ENCODE measurements at places on chromosomes 2 and 18. TPM values are rescaled to one million over a fixed set of nuclear protein-coding genes. Genes with fewer than 3 reads are reported as not detected.

The CACNB4 gene
- total RNA-seq = 1.5 TPM

The MARCO gene
- not detected for total RNA-seq

The TMEFF2 gene
- 0.10 TPM for total RNA-seq

The SMYD1 gene
- total RNA-seq = not detected

The ACTR3 gene
- 284 TPM for total RNA-seq

The COLEC12 gene
- total RNA-seq = 157 TPM

The KLHL14 gene
- total RNA-seq = 1.3 TPM

DNA sequence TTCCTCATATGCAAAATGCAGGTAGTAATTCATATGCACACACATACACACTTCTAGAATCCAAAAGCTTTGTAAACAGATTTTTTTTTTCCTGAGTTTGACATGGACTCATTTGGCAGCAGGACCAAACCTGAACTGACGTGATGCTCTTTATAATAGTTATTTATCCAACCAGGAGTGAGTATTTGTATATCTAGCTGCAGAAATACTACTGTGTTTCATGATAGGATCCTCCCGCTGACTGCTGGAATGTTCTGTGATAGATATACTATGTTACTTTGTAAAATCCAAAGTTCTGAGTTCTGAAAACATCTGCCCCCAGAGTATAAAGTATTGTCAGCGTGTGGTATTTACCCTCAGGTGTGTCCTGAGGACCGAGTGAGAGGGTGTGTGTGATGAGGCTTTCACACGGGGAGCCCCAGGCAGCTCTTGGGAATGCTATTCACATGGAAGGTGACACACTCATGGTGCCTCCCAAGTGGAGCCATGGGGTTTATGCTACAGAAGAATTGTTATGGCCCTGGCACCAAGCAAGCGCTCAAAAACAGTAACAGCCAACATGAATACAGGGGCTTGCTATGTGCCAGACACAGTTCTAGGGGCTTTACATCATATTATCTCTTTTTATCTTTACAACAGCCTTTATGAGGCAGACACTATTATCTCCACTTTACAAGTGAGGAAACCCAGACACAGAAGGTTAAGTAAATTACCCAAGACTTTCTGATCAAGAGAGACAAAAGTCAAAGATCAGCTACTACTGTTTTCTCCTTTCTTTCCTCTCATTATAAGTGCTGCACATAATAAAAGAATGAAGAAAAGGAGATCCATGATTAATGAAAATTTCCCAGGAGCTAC lies 16.7 kb upstream of the TXNDC2 start:
- H3K27ac ChIP-seq = no peak overlapping the region
- peaks cover 29% of the 10 kb centered on the region for H3K4me1 ChIP-seq
- no peak for DNase-seq

GRCh38 chr2:55490554-55490953 lies 29.0 kb upstream of the CFAP36 start:
- no peak overlapping the region for H3K27ac ChIP-seq
- no peak for DNase-seq
- no peaks in the 10 kb centered on the region for H3K36me3 ChIP-seq

GRCh38 chr2:177589186-177589585 lies 196.6 kb downstream of the AGPS start:
- H3K36me3 ChIP-seq = peaks cover 3% of the 10 kb centered on the region
- no peak overlapping the region for H3K27ac ChIP-seq
- no peak for DNase-seq

GRCh38 chr2:217853301-217853881 lies 149.4 kb downstream of the TNS1 start:
- H3K27me3 ChIP-seq = peaks cover 6% of the 10 kb centered on the region
- H3K27ac ChIP-seq = peak overlapping the region; percentile 8
- no peak for DNase-seq
- H3K36me3 ChIP-seq = peaks cover 30% of the 10 kb centered on the region
- peaks cover 18% of the 10 kb centered on the region for H3K4me1 ChIP-seq

DNA sequence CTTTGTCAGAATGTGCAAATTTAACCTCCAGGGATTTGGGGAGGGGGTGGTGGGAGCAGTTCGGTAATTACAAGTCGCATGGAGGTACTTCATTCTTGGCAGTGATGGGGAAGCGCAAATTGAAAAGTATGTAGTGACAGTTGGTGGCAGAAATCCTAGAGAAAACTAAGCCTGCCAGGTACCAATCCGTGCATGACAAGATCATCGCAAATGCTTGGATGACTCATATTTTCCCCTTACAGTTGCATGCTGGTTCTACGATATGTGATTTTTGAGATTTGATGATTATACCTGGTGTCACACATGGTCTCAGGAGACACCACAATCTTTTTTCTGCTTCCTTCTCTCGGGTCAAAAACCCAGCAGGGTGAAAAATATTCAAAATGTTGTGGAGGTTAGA lies 479.7 kb upstream of the ID2 start:
- no peak for DNase-seq
- no peak overlapping the region for H3K4me3 ChIP-seq
- H3K36me3 ChIP-seq = no peaks in the 10 kb centered on the region

GRCh38 chr2:38572167-38572566 lies 30.6 kb downstream of the HNRNPLL start:
- no peak overlapping the region for H3K4me3 ChIP-seq
- no peaks in the 10 kb centered on the region for H3K27me3 ChIP-seq
- no peak for DNase-seq
- peaks cover 7% of the 10 kb centered on the region for H3K36me3 ChIP-seq

DNA sequence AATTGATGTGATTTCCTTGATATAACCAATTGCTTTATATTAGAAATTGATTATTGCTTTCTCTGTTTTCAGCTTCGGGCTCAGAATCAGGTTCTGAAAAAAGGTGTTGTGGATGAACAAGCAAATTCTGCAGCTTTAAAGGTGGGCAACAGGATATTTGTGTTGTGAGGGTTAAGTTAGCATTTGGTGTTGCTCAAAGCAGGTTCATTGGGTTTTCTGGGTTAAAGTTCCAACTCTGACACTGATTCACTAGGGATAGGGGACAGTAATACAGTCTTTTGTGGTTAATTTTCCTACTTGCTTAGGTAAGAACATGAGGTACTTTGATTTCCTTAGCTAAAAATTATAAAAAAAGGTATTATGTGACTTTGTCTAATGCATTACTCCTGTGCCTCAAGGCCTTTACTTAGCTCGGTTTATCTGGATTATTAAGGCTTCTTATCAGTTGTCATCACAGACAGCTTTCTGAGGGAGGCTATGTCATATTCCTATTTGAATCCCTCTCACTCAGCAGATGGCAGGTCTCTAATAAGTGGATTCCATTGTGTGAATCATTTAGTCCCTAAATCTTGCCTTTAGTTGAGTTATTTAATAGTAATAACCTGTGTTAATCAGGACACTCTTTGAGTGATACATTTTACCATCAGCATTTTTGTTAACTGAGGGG lies 78.9 kb upstream of the STON1 start:
- H3K4me1 ChIP-seq = no peaks in the 10 kb centered on the region
- peaks cover 3% of the 10 kb centered on the region for H3K36me3 ChIP-seq
- H3K27me3 ChIP-seq = no peaks in the 10 kb centered on the region
- no peak overlapping the region for H3K4me3 ChIP-seq
- DNase-seq = no peak
- H3K27ac ChIP-seq = no peak overlapping the region

DNA sequence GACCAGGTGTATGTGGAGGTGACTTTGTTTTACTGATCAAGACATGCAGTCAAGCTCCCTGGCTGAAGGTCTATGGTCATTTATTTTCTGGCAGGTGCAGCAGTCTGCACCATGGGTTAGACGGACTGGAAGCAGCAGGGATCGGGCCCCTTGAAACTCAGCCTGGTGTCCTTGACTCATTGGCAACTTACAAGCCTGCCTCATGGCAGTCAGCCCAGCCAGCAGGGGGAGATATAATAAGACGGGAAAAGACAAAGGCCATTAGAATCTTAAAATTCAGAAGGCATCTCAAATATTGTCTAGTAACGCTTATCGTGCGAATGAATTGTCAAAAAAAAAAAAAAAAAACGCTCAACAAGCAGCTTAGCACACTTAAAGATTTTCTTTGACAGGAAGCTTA lies 308.2 kb downstream of the EN1 start:
- no peaks in the 10 kb centered on the region for H3K27me3 ChIP-seq
- DNase-seq = peak; percentile 31
- no peaks in the 10 kb centered on the region for H3K4me1 ChIP-seq
- H3K36me3 ChIP-seq = no peaks in the 10 kb centered on the region
- H3K4me3 ChIP-seq = no peak overlapping the region

DNA sequence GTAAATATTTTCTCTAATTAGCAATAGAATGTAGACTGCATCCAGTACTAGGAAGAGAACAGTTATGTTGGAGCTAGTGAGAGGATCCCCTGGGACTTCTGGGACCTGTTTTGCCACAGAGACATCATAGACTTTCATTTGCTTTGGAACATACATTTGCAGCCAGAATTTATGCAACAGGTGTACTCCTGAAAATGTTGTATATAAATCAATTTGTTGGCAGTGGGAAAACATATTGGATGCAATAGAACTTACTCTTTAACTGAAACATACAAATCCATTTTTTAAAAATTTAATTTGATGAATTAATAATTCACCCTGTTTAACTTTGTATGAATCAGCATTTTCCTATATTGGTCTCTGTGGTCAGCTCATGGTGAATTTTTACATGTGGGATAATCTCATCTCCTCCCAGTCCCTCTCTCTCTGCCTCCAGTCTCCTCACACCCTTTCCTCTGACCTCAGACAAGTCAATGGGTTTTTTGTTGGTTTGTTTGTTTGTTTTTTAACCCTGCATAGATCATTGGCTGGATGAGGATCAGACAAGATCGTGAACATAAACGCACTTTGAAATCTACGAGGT lies 263.0 kb downstream of the LPIN1 start:
- no peak overlapping the region for H3K4me3 ChIP-seq
- H3K27ac ChIP-seq = no peak overlapping the region
- DNase-seq = no peak
- H3K27me3 ChIP-seq = peaks cover 1% of the 10 kb centered on the region
- no peaks in the 10 kb centered on the region for H3K4me1 ChIP-seq

DNA sequence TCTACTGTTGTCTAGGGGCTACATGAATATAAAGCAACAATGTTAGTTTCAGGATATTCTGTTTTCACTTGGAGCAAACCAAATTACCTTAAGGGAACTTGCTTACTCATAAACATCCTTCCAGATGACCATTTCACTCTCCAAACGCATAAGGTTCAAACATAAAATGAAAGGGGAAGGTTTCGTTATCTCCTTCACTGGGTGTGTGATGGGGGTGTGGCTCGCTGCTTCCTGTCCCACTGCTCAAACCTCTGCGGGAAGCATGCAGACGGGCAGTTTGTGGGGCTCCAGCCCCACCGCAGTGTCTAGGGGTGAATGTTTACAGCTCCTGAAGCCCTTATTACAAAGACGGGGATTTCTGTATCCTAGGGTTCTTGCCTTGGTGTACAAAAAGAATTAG lies 1310.9 kb upstream of the TMEFF2 start:
- no peaks in the 10 kb centered on the region for H3K36me3 ChIP-seq
- H3K4me3 ChIP-seq = no peak overlapping the region
- H3K27ac ChIP-seq = no peak overlapping the region
- DNase-seq = no peak
- no peaks in the 10 kb centered on the region for H3K27me3 ChIP-seq
- H3K4me1 ChIP-seq = no peaks in the 10 kb centered on the region

GRCh38 chr2:230329946-230330605 lies 3.1 kb downstream of the SP140L start:
- no peaks in the 10 kb centered on the region for H3K27me3 ChIP-seq
- DNase-seq = no peak
- peaks cover 2% of the 10 kb centered on the region for H3K4me1 ChIP-seq
- no peaks in the 10 kb centered on the region for H3K36me3 ChIP-seq
- H3K4me3 ChIP-seq = no peak overlapping the region
- H3K27ac ChIP-seq = no peak overlapping the region

DNA sequence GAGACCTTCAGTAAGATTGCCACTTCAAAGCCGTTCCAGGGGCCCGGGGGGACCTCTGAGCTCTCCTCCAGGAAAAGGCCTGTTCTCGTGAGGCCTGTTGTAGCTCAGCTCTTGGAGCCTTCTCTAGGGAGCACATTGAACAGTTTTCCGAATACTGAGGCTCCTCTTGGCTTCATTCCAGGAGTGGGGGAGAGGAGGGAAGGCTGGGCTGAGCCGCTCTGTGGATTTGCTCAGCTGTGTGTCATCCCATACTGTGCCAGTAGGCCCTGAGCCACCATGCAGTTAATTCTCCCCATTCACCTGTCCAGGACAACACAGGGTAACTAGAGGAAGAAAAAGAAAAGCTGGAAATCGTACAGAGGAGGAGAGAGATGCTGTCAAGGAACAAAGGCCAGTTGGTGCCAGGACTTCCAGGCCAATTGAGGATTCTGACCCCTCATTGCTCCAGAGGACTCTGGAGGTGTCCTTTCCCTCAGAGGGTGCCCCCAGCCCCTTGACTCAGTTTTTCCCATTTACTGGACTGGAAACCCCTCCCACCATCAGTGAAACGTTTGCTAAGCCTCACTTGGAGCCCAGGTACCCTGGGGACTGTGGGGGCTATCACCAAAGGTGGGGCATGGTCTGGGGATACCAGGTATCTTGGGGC lies 41.4 kb downstream of the HS1BP3 start:
- peaks cover 10% of the 10 kb centered on the region for H3K27me3 ChIP-seq
- H3K4me1 ChIP-seq = peaks cover 16% of the 10 kb centered on the region
- peaks cover 3% of the 10 kb centered on the region for H3K36me3 ChIP-seq
- H3K4me3 ChIP-seq = no peak overlapping the region
- no peak overlapping the region for H3K27ac ChIP-seq

DNA sequence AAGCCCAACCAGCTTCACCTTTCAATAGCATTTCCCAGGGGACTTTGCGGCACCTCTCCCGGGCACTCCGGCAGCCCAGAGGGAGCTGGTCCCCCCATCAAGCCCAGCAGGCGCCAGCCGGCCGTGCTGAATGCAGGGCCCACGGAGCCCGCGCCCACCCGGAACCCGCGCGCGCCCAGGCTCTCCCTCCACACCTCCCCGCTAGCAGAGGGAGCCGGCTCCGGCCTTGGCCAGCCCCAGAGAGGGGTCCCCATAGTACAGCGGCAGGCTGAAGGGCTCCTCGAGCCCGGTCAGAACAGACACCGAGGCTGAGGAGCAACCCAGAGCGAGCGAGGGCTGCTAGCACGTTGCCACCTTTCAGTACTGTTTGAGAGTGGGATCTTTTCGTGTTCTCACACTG lies 300.8 kb downstream of the DSEL start:
- H3K27ac ChIP-seq = no peak overlapping the region
- no peaks in the 10 kb centered on the region for H3K27me3 ChIP-seq
- H3K36me3 ChIP-seq = no peaks in the 10 kb centered on the region
- no peak for DNase-seq
- H3K4me1 ChIP-seq = peaks cover 9% of the 10 kb centered on the region

GRCh38 chr18:58990720-58991119 lies 126.0 kb downstream of the ZNF532 start:
- peak overlapping the region; percentile 57 for H3K27ac ChIP-seq
- DNase-seq = no peak
- H3K4me3 ChIP-seq = no peak overlapping the region

Measured in endothelial cell (in vitro differentiated cells).